Hematopoietic multipotent progenitor cell treated with erythropoietin and hydrocortisone succinate and interleukin-3 and kit ligand, for 6 days (in vitro differentiated cells): ENCODE measurements at places on chromosomes 2 and 18.

DNA sequence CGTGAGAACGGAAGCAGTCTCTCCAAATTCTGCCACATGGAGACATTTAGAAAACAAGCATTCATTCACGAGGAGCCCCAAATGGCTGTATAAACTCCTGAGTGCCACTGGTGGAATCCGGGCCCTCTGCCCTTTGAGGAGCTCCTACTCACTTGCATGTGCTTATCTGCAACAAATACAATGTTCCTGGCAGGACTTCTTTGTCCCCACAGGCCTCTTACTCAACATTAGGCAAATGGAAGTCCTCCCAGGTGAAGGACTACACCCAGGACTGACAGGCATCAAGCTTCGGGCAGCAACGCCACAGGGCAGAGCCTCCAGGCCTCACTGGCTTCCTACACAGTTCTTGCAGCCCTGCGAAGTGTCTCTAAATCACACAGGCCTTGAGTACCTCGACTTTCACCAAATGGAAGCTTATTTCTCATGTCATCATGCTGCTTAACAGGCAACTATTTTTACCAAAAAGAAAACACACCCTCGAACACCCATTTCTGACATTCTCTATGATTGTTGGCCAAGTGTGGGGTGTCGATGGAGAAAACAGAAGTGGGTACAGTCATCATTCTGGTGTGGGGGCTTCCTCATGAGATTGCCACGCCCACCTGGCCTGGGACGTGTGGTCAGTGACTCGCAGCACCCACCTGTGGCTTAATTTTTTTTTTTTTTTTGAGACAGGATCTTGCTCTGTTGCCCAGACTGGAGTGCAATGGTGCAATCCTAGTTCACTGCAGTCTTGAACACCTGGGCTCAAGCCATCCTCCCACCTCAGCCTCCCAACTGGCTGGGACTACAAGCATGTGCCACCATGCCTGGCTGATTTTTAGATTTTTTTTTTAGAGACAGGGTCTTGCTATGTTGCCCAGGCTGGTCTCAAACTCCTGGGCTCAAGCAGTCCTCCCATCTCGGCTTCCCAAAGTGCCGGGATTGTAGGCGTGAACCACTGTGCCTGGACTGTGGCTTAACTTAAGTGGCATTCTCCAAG, 186.8 kb upstream of the GLI2 start:
- DNase-seq, result no peak

GRCh38 chr2:214995926-214996670, 142.3 kb downstream of the ABCA12 start:
- DNase-seq, result no peak

DNA sequence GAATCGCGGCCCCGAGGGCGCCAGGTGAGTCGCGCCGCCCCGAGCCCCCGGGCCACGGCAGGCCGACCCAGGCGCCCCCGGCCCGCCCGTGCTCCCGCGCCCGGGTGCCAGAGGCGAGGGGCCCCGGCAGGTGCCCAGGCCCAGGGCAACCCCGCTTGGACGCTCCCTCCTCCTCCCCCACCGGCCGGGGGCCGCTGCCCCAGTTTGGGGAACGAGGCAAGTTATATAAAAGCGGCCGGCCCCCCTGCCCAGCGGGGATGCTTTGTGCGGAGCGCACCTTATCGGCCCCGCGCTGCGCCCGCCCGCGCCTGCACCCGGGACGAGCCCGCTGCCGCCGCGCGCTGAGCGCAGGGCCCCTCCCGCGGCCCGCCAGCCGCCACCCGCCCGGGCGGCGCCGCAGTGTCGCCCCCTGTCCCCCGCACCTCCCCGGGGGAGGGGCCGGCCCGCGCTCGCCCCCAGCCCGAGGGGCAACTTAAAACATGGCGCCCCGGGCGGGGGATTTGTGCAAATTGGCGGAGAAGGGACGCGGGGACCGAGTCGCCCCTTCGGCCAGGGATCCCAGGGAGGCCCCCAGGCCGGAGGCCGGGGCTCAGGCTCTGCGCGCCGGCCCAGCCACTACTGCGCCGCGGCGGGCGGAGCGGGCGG, 639 bp downstream of the EPB41L3 start:
- no peak for DNase-seq

DNA sequence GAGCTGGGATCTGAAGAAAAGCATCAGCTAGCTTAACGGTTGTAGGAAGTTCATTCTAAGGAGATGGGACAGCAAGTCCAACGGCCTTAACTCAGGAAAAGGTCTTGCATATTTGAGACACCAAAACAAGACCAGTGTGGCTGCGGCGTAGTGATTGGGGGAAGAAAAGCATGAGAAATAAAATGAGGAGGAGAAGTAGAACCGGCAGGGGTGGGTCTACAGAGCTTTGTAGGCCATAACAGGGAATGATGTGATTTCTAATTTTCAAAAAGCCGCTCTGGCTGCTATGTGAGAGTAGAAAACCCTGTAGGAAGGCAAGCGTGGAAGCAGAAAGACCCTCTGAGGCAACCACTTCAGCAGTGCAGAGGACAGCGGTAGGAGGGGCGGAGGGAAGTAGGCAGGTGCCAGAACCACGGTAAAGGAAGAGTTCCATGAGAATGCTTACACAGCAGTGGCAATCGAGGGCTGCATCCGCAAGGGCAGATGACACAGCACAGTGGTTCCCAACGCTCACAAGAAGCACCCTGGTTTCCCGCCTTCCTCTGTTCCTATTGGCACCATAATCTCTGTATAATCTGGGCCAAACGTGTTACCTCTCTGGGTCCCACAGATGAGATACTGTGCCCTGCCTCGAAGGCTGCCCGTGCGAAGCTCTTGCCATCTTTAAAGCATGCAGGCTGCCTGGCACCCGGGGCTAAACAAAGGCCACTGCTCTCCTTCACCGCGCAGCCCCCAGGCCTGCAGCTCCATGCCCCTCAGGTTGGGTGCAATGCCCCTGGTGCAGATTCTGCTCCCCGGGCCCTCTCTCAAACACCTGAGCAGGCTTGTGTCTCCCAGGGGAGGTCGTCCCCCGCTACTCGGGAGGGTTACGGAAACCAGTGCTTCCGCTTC, 795 bp downstream of the ANKRD39 start:
- DNase-seq, result peak; percentile 75

GRCh38 chr2:239222312-239222660, 178.5 kb downstream of the HDAC4 start:
- DNase-seq, result peak; percentile 69

DNA sequence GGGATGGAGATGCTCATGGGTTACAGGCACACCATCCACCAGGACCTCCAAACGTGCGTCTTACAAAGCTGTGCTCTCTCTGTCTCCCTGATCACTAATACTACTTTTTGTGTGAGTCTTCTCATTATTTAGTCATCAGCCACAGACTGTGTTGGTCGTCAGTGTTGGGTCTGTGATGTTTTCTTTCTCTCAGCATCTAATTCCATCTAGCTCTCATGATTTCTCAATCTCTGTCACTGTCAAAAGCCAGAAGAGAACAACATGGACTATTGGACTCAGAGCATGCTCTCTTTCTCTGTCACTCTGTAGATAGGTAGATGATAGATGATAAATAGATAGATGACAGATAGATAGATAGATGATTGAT, 6.0 kb upstream of the ARL4C start:
- no peak for DNase-seq
